Activated CD4-positive, alpha-beta memory T cell treated with anti-CD3 and anti-CD28 coated beads for 36 hours (primary cell): ENCODE measurements at places on chromosomes 6 and 20.

GRCh38 chr6:105936972-105937371, 149.2 kb upstream of the PRDM1 start:
- no peak for DNase-seq

DNA sequence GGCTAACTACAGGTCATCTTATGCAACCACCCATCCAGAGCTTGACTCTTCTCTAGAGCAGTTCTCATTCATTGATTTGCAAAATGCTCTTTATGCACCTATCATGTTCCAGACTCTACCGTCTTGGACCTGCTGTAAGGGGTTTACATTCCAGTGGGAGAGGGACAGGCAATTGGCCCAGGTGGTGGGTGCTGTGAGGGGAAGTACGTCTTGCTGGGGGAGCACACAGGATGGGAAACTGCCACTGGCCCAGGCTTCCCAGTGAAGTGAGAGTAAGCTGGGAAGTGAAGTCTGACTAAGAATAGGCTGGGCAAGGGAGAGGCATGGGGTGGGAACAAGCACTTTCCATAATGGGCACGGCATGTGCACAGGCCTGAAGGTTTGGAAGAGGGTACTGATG, 13.8 kb downstream of the OLIG3 start:
- no peak for DNase-seq

- no peak for DNase-seq
Measured at GRCh38 chr20:57803508-57804005, 93.7 kb upstream of the PMEPA1 start.

- no peak for DNase-seq
Measured at GRCh38 chr6:17885889-17886576, 101.4 kb downstream of the KIF13A start.

- DNase-seq: no peak
Measured at GRCh38 chr6:43970913-43971775, 156.1 kb downstream of the MRPL14 start.

DNA sequence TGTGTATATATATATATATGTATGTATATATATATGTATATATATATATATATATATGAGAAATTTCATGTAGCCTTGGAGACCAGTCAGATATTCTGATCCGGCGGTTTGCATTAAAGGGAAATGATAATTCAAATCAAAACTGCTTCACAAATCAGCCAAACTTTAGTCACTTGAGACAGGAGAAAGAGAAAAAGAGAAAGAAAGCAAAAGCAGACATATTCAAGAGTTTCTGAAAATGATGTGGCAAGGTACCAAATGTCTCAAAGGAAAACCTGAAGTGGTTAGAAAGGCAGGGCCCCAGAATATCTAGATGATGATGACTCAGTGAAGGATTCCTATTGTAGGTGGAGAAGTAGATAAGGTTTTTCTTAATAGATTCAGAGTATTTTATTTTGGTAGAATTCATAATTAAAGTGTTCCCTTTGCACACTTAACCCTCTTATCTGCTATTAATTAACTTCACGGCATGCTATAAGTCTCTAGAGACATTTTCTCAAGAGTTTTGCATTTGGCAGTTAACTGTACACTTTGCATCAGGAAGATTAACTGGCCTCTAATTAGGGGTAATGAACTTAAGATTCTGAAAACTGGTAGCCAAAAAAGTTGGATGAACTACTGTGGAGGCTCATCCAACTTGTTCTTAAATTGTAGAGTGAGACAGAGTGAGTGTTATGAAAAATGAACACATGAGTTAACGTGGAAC, 50.1 kb upstream of the ASF1A start:
- DNase-seq: no peak

- DNase-seq: no peak
Measured at GRCh38 chr6:5937169-5937909, 69.4 kb downstream of the NRN1 start.

DNA sequence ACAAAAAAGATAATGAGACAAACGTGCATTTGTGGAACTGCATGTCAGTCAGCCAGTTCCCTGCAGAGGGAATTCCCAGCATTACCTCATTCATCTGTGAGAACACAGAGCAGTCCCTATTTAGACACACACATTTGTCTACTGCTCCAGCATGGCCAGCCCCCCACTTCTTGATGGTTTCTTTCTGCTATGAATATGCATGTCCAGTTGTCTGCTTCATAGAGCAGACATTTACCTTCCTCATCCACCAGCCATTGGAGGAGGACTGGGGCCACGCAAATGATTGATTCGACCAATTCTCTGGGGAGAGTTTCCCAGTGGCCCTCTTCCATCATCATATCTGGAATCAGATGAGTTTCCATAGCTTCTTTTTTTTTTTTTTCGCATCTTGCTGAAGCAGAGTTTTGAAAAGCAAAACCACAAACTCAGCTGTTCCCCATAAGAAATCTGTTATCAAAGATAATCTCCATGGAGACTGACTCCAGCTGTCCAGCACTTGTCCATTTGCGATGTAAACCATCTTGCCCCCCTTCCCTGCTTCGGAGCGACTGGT, 11.8 kb downstream of the ENPP1 start:
- DNase-seq: no peak

DNA sequence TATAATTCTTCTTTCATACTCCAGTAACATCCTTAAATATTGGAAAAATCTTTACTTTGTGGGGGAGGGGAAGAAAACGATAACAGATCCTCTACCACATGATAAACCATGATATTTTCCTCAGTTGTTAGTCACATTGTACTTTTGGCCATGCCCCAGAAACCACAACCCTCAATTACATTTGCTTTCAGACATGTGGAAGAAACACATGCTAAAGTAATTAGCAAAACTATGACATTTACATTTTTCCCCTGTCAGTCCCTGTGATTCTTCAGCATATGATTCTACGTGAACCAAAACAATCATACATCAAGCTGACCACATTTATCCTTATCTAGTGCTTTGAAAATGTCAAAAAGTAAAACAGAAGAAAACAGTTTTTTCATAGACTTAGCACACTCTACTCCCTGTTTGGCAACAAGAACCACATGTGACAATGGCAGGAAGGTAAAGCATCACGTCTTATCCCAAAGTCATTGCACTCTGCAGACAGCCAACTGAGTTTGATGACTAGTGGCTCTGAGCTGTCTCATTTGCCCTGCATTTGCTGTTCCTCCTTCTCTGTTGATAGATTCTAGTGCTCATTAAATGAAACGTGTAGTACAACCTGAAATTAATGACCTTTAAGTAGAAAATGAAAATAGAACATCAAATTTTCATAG, 505.8 kb upstream of the MARCKS start:
- no peak for DNase-seq

DNA sequence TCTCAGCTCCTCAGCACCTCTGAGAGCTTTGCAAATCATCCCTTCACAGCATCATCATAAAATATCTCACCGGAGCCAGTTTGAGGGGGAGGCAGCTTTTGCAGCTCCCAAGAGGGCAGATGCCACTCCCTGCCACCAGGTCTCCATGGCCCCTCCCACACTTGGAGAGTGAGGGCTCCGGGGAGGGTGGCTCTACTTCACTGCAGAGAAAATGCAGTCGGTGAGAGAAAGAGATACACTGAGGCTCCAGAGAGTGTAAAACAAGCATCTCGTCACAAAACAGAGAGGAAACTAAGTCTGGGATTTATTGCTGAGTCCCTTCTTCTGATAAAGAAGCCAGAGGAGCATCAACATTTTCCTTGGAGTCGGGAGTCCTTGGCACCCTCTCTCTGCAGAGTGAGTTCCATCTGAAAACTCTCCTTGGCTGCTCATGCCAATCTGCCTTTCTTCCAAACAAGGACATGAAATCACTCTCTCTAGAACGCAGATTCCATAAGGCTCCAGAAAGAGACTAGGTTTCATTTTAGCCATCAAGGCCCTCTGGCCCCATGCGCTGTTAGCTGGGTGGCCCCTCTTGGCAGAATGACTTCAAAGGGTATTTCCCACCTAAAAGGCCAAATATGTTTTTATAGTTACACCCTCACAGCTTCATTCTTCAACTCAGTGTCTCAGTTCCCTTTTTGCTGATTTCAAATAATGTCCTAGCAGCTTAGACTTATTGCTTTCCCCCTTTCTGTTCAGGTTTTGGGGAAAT, 70.6 kb upstream of the F13A1 start:
- DNase-seq: no peak

DNA sequence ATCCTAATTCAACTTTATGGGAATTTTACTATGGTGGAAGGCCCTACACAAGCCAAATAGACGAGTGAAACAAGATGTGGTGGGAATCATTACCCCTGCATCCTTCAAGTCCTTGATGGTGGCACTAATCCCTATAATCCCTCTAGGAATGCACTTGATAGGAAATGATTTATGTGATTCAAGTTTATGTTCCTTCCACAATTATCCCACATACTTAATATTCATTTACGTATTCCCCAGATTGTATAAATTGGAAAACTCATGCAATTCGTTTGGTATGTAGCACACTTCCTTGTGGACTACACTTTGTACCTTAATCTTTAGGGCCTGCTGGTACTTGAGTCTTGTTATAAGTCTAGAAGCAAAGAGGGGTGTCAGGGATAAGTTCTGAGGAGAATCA, 40.8 kb downstream of the PKIB start:
- DNase-seq: no peak

- no peak for DNase-seq
Measured at GRCh38 chr6:167676666-167677421, 149.9 kb upstream of the AFDN start.

DNA sequence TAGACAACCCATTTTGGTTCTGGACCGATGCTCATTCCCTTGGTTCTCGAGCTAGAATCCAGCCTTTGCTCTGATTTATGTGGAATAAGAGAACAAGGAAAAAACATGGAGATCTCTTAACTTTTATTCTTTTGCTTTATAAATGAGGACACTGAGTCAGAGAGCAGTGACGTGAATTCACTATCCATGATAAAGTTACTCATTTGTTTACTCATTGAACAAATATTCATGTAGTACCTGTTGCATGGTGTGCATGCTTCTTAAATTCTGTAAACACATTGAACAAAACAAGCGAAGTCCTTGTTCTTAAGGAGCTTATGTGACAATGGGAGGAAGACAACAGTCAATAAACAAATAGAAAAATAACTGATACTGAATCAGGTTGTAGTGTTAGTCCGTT, 56.9 kb downstream of the BMP2 start:
- DNase-seq: no peak

GRCh38 chr20:41176711-41177552, 39.6 kb downstream of the PLCG1 start:
- peak; percentile 7 for DNase-seq

DNA sequence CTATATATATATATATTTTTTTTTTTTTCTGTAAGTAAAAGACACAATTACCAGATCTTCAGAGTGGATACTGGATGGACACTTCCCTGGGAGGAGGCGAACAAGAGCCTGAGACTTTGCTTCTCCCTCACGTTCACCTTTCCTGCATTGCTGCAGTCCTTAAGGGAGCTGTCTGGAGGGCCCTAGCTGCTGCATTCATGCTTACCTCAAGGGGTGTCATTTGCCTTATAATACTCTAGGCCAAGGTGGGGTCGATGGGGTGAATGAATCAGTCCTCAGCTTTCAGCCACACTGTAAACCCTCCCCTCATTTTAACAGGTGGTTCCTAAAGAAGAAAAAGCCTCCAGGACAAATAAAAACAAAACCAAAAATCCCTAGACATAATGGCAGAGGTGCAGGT, 34.8 kb upstream of the CD83 start:
- DNase-seq: no peak

- no peak for DNase-seq
Measured at GRCh38 chr20:24149175-24149574, 160.6 kb upstream of the GGTLC1 start.

GRCh38 chr6:35188886-35189285, 24.9 kb upstream of the SCUBE3 start:
- no peak for DNase-seq

GRCh38 chr6:147211349-147211748, 7.1 kb downstream of the STXBP5 start:
- DNase-seq: no peak

DNA sequence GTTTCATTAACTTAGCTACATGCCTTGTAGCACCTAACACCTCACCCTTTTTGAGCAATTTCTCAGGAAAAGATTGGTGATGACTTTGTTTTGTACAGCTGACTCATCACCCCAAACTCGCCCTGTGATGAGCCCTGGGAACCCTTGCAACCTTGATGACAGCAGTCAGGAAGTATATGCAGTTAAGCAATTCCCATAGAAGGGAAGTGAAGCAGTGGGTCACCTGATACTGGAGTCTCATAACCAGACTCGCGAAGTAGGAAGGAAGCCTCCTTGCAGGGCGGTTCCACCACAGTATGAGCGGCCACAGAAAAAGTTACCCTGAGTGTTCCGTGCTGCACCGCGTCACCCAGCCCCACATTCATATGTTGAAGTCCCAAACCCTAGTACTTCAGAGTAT, 82.0 kb upstream of the EDN1 start:
- DNase-seq: peak; percentile 42

DNA sequence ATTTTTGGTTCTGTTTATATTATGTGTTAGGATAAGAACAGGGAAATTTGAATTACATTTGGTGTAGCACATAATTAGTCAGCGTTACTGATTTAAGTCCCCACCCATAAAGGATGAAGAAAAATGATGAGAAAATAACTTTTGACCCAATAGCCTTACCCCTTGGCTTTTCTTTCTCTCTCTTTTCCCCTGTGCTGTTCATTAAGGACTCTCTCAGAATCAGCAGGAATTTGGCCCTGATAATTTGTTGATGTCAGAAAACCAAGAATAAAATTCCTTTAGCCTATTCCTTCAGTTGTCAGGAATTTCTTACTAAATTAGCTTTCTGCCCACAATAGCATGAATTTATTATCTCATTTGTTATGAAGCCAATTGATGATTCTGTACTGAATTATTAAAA, 18.5 kb downstream of the PLCB1 start:
- no peak for DNase-seq

DNA sequence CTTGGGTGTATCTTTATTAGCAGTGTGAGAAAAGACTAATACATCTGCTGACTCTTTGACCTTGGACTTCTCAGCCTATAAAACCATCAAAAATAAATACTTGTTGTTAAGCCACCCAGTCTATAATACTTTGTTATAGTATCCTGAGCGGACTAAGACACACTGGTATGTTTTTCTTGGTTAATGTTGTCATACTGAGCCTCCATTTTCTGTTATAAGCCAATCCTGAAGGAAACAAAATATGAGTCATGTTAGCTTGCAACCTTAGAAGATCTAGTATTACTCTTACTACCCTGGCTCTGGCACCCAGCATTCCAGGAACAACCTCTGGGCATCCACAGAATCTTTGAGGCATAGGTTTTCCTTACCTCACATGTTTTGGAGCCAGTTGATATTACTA, 307.2 kb downstream of the FRK start:
- no peak for DNase-seq

- DNase-seq: no peak
Measured at GRCh38 chr20:25351024-25351360, 39.6 kb downstream of the ABHD12 start.

- DNase-seq: peak; percentile 73
Measured at GRCh38 chr6:108874470-108875160, 26.4 kb downstream of the ARMC2 start.

GRCh38 chr6:128078276-128078675, 177.4 kb upstream of the THEMIS start:
- no peak for DNase-seq

- no peak for DNase-seq
Measured at GRCh38 chr20:61810738-61811135, 254.9 kb downstream of the TAF4 start.
